ENCODE measurements at places on chromosomes 2 and 18.

GRCh38 chr18:39455285-39455684 is 1889.7 kb upstream of the CELF4 start:
- DNase-seq, result no peak

GRCh38 chr2:74528600-74529356 is 728 bp downstream of the AUP1 start:
- no peak for DNase-seq

- DNase-seq, result no peak
Measured at GRCh38 chr18:5627776-5628511, 84.1 kb upstream of the EPB41L3 start.

- DNase-seq, result no peak
Measured at GRCh38 chr2:39975476-39976020, 196.5 kb upstream of the THUMPD2 start.

GRCh38 chr2:142136571-142136970 is 5.8 kb upstream of the LRP1B start:
- DNase-seq, result no peak

DNA sequence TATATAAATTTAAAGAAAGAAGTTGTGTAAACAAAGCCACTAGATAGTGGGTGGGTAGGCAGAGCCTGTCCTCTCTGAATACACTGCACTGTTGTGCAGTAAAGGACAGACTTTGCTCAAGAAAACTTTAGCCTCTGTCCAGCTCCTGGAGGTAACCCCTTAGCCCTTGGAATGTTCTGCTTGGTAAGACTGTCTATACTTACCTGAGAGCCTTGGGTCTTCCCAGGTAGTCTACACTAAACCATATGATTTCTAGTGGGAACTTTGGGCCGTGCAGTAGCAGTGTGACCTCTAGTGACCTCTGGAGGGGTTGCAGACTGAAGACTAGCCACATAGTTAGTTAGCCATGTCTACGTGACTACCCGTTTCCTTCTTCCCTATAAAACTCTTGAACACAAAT is 678.3 kb upstream of the NRXN1 start:
- no peak for DNase-seq

All from cortex of kidney (tissue), 1 donor.